ENCODE measurements at places on chromosomes 5 and 9.
A peak's percentile ranks its signal among the peaks of the same experiment; 100 is the strongest.

- peaks cover 26% of the 10 kb centered on the region for H3K4me1 ChIP-seq
- H3K27me3 ChIP-seq: no peaks in the 10 kb centered on the region
- no peak overlapping the region for H3K4me3 ChIP-seq
- peaks cover 9% of the 10 kb centered on the region for H3K36me3 ChIP-seq
- no peak overlapping the region for H3K27ac ChIP-seq
These were observed 3.6 kb downstream of the SCAMP1 start for GRCh38 chr5:78364005-78364404.

- peaks cover 41% of the 10 kb centered on the region for H3K4me1 ChIP-seq
- H3K4me3 ChIP-seq: no peak overlapping the region
- no peak overlapping the region for H3K27ac ChIP-seq
- no peak for DNase-seq
These were observed 5.6 kb downstream of the JMY start for GRCh38 chr5:79241535-79241979.

DNA sequence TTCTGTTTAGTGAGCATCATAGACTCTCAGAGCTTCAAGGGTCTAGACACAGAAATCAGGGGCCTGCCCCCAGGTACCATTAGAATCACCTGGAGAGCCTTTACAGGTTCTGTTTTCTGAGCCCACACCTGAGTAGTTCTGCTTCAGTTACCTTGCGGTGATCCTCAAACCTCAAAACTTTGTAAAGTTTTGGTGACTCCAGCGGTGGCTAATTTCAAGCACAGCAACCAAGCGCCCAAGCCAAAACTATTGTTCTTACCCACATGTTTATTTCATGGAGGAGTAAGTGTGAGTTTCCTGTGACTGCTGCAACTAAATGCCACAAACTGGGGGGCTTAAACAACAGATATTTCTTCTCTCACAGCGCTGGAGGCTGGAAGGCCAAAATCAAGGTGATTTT, 108.9 kb downstream of the FOXD1 start:
- H3K36me3 ChIP-seq: no peaks in the 10 kb centered on the region
- no peak for DNase-seq
- H3K27ac ChIP-seq: 0 out of 2 replicates have a peak overlapping the region, but pooled peaks have one; percentile 7
- H3K27me3 ChIP-seq: peaks cover 11% of the 10 kb centered on the region

DNA sequence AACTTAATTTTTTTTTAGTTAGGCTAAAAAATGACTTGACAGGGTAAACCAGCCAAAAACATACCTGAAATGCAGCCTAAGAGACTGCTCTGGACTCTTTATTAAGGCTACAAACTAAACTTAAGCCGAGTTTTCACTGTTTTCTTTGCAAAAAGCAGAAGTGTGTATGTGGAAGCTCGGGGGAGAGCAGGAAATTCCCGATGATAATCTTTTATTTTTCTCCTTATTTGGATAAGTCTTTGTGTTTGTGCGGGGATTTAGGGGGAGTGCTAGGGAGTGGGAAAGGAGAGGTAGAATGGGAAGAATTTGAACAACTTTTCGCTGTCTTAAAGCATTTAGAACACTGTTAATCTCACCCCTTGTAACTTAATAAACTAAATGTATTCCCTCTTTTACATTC, 30.7 kb upstream of the GPR21 start:
- H3K4me1 ChIP-seq: peaks cover 30% of the 10 kb centered on the region
- peak overlapping the region; percentile 74 for H3K27ac ChIP-seq
- peaks cover 15% of the 10 kb centered on the region for H3K36me3 ChIP-seq

- no peak overlapping the region for H3K27ac ChIP-seq
- H3K27me3 ChIP-seq: peaks cover 9% of the 10 kb centered on the region
- H3K4me3 ChIP-seq: no peak overlapping the region
- H3K4me1 ChIP-seq: no peaks in the 10 kb centered on the region
- peak; percentile 53 for DNase-seq
These were observed 136.3 kb upstream of the RASEF start for GRCh38 chr9:83199240-83199639.

DNA sequence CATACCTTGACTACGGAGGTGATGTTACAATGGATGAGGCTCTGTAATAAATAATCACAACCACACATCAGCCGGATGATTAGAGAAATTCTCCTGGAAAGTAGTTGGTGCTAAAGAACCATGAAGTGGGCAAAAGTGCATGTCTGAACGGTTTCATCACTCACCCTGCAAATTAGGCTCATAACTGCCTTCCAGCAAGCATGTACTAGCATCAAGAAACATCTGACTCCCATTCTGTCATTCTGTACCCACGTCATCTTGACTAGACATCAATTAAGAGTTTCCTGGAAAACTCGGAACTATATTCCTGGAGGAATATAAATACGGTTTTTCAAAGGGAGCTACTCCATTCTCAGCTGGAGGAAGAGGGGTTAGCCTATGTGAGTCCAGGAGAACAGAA, 52.2 kb downstream of the HSD17B3 start:
- H3K4me1 ChIP-seq: no peaks in the 10 kb centered on the region
- peaks cover 11% of the 10 kb centered on the region for H3K27me3 ChIP-seq
- no peak for DNase-seq
- no peak overlapping the region for H3K4me3 ChIP-seq
- H3K27ac ChIP-seq: no peak overlapping the region

DNA sequence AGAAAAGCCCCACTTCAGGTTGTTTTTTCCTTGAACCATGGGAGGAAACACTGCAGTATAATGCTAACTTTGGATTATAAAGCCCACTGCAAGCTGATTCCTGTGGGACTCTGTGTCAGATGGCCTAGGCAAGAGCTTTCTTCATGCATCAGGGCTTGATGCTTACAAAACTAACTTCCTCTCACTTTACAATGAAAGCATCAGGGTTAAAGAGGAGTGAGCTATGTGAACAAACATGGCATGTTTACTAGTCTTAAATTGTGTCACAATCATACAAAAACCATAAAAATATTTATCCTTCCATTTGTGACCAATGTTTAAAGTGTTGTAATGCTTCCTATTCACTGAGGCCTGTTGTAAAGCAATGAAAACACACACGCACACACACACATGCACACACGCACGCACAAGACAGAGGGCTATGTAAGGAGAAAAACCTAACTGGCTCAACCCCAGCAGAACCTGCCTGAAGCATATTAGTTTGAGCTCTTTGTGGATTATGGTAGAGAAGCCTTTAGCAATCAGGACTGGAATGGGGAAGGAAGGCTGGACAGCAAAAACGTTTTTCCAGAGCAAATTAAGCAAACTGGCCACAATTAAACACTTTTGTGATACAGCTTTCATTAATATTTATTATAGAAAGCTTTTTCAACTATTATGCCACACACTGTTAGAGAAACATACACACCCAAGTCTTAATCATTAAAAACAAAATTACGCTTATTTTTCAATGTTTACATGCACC, 122.2 kb downstream of the AUH start:
- H3K36me3 ChIP-seq: no peaks in the 10 kb centered on the region
- no peaks in the 10 kb centered on the region for H3K4me1 ChIP-seq
- no peak overlapping the region for H3K4me3 ChIP-seq
- no peak for DNase-seq
- H3K27ac ChIP-seq: no peak overlapping the region
